ENCODE measurements at places on chromosomes 12 and 14.
A peak's percentile ranks its signal among the peaks of the same experiment; 100 is the strongest.

DNA sequence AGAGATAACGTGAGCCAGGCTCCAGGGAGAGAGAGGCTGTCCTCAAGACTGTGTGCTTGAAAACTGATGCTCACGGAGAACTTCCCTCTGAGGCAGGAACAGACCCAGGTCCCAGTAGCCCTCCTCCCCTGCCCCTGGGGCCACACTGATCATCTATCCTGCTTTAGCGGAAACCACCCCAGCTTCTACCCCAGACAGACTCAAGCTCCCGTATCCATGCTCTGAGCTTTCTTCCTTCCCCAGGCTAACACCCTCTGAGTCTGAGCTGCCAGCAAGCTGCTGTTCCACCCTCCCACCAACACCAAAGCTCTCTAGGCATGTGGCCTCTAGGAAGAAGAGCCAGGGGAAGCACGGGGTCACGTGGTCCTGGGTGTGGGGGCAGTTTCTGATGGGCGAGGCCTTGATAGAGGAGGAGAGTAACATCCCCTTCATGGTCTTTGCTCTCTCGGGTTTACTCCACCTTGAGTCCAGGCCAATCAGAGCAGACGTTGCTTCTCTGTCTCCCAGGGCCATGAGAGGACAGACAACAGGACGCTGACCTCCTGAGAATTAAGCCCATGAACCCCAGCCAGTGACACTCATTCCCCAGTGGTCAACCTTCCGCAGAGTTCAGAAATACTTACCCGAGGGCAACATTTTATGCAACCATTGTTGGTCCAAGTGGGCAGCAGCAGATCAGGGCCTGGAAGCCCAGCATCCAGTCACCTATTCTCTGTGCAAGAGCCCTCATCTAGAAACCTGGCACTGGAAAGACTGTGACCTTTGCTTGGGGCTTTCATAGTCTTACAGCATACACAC lies 1.4 kb downstream of the PCK2 start:
- peak; percentile 62 for DNase-seq

- no peak for DNase-seq
Measured at GRCh38 chr12:83067981-83068380, 381.3 kb downstream of the TMTC2 start.

- peak; percentile 22 for DNase-seq
Measured at GRCh38 chr12:52903855-52904508, 894 bp downstream of the KRT8 start.

GRCh38 chr12:112031472-112031871 lies 18.2 kb downstream of the ERP29 start:
- DNase-seq: no peak

GRCh38 chr14:33370426-33370825 lies 431.7 kb downstream of the NPAS3 start:
- DNase-seq: no peak

GRCh38 chr12:90965204-90965603 lies 10.2 kb upstream of the CCER1 start:
- DNase-seq: no peak

DNA sequence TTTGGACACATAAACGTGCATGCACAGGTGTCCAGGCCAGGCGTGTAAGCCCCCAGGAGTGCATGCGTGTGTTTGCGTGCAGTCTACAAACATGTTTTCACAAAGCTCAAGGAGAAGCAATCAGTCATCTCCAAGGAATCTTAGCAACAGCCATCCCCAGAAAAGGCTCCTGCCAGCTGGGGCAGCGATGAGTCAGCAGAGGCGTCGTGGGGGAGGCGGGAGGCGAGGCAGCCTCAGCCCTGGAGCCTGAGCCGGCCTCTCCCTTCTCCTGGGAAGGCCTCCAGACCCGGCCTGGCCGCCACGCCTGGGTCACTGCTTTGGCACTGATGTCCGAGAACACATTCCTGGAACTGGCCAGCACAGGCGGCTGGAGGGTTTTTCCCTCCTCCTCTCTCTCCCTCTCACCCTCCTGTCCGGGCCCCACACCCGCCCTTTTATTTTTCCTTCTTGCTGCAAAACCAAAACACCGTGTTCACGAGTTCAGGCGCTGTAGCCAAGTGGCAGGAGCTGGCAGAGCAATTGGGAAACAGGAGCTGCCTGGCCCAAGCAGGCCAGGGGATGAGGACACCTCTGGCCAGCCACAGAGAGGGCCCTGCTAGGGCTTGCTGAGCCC lies 92.7 kb downstream of the LRRC74A start:
- no peak for DNase-seq

DNA sequence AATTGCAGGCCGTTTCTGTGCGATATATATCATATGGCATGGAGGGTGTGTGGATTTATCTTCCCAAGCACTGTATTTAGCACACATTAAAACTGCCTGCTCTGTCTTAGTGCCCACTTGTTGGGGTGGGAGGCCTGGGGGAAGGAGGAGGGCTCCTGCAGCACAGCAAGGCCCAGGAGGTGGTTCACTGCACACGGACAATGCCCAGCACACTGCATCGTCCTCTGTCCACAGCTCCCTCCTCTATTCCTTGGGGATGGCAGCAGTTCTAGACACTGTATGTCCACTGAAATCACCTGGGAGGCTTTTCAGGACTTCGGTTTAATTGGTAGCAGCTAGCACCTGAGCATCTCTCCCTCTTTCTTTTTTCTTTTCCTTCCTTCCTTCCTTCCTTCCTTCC lies 161.2 kb downstream of the KTN1 start:
- DNase-seq: no peak

- DNase-seq: no peak
Measured at GRCh38 chr12:40065636-40066035, 40.2 kb downstream of the SLC2A13 start.

DNA sequence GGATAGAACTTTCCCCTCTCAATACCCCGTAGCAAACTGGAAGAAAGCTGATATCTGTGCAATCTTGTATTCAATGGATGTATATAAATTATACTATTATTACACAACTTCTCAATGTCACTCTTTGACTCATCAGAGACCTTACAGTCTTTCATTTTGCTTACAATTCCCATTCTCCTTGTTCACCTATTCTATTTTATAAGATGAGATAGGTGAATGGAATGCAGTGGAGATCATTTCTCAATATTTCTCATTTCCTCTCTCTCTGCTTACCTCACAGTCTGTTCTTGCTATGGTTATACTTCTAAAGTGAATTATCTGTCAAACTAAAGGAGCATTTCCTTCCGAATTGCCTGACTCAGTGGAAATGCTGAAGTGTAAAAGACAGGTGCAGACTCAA lies 14.9 kb downstream of the FOXA1 start:
- DNase-seq: no peak

GRCh38 chr12:18358930-18359329 lies 97.6 kb downstream of the PIK3C2G start:
- no peak for DNase-seq

Data from activated naive CD4-positive, alpha-beta T cell treated with anti-CD3 and anti-CD28 coated beads, Interleukin-2, amount 50 U/mL, for 16 hours (primary cell).